ENCODE measurements at places on chromosomes 2 and 18.
A peak's percentile ranks its signal among the peaks of the same experiment; 100 is the strongest.

DNA sequence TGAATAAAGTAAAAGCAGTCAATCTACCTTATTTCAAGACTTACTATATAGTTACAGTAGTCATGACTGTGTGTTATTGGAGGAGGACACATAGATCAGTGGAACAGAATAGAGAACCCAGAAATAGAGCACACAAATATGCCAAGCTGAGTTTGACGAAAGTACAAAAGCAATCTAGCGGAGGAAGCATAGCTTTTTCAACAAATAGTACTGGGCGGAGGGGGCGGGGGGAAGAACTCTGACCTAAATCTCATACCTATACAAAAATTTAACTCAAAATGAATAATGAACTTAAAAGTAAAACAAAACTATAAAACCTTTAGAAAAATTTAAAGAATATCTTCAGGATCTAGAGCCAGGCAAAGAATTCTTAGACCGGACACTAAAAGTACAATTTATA, 139.1 kb downstream of the AGPS start:
- DNase-seq = no peak

GRCh38 chr18:68840554-68841263, 42.8 kb downstream of the CCDC102B start:
- no peak for DNase-seq

DNA sequence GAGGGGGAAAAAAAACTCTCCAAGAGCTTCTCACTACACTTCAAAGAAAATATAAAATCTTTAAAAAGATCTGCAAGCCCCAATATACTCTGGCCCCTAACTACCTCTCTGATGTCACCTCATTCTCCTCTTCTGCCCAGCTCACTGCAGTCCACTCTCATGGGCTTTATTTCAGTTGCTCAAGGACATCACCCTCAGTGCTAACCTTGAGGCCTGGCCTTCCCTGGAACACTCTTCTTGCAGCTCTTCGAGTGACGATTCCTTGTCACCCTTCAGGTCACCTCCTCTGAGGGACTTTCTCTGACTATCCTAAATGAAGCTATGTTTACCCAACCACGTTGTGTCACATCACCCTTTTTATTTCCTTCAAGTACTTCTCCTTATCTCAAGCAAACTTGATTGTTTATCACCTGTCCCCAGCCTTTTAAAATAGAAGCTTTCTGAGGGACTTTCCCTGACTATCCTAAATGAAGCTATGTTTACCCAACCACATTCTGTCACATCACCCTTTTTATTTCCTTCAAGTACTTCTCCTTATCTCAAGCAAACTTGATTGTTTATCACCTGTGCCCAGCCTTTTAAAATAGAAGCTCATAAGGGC, 10.4 kb downstream of the RTTN start:
- DNase-seq = no peak

DNA sequence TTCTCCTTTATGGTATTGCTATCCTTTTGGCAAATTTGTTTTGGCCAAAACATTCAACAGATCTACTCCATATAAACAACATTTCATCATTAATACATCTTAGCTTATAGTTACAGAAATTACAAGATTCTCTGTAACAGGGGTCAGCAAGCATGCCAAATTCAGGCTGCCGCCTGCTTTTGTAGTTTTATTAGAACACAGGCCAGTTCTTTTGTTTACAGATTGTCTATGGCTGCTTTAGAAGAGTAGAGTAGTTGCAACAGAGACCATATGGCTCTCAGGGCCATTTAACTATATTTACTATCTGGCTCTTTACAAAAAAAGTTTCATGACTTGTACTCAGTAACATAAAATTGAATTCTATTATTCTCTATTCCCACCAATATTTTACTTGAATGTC, 53.9 kb downstream of the LNPK start:
- no peak for DNase-seq

DNA sequence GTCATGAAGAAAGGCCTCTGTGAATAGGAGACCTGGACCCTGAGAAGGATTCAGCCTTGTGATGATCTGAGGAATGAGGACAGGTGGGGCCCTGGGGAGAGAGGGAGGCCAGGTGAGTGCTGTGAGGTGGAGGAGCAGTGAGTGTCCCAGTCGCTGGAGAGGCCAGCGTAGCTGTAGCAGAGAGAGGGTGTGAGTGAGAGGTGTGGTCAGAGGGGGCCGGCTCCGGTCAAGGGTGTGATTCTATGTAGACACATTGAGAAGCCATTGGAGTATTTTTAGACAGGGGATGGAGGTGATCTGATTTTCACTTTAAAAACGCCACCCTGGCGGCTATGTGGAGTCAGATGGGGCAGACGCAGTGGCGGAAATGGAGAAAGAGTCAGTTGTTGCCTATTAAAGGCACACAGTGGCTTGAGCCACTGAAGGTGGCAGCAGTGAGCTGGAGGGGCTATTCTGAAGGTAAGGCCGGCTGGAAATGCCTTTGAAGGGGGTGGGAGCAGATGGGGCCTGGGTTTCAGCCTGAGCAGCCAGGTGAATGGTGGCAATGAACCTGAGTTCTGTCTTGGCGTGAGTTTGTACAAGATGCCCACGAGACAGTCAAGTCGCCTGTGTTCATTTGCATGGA, 55.6 kb downstream of the GREB1 start:
- no peak for DNase-seq

DNA sequence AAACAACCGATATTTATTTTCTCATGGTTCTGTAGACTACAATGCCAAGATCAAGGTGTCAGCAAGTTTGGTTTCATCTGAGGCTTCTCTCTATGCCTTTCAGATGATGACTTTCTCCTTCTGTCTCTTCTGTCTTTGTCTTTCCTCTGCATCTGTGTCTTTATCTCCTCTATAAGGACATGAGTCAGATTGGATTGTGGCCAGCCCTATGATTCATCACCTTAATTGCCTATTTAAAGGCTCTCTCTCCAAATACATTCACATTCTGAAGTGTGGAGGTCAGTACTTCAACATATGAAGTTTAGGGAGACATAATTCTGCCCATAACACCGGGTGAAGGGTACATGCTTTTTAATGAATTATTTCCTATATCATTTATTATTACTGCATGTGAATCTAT, 71.2 kb upstream of the CNTNAP5 start:
- no peak for DNase-seq

- DNase-seq = no peak
These were observed 454.4 kb upstream of the ACVR2A start for GRCh38 chr2:147390475-147390874.

DNA sequence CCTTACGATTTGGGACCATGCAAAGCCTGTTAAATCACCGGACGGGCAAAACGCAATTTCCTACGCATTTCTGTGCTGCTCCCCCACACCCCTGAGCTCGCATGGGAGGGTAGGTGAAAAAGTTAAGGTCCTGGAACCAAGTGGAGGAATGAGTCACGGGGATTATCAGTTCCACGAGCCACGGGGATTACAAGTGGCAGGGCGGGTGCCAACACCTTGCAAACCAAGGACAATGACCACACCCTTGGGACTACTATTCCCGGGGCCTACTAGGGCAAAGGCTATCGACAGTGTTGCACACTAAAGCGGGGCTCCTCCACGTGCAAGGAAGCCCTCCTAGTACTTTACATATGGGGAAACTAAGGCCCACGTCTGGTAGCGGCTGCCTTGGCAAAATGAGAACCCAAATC, 447 bp downstream of the RETSAT start:
- peak; percentile 22 for DNase-seq

GRCh38 chr18:26550998-26551694, 2.8 kb upstream of the KCTD1 start:
- no peak for DNase-seq

DNA sequence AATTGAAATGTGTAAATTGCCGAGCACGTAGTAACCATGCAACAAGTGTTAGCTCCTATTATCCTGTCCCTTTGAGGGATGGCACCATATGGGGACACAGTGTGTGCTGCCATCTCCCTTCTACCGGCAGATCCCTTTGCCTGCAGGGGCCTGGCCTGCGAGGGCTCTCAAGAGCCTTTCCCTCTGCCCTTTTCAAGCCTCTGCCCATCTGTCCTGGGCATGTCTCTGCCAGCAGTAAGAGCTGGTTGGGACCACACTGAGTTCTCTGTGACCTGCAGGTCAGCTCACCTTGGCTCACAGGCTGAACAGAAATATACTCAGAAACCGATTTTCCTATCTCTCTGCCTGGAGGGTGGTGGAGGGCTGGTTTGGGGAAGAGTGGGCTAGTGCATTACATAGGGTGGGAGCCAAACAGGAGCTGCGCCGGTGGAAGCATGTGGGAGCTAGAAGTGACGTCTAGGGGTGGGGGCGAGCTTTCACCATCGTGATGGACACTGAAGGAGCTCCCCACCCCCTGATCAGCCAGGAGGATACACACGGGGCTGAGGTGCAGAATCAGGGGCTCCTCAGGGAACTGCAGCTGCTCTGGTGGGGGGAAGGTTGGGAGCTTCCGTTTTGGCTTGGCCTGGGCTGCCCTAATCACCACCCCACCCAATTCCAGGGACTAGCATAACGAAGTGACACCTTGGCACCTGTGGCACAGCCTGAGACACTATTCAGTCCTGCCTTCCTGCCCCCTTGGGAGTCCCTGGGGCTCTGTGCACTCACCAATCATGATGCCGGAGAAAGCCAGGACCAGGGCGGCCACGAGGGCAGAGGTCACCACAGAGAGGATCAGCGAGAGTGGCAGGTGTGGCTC, 109.7 kb downstream of the CLIP4 start:
- DNase-seq = peak; percentile 11

DNA sequence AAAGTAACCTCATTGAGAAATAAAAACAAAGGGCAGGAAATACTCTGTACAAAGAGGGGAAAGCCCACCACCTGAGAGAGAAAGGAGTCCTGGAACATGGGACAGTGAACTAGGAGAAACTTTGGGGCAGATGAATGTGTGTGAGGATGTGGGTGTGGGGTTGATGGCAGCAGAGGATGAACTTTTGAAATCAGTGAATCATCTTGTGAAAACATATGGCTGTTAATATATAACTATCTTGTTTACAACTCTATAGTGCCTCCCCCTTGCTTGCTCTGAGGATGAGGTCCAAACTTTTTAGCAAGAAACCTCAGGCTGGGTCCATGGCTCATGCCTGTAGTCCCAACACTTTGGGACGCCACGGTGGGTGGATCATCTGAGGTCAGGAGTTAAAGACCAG, 171.8 kb upstream of the LHCGR start:
- no peak for DNase-seq

DNA sequence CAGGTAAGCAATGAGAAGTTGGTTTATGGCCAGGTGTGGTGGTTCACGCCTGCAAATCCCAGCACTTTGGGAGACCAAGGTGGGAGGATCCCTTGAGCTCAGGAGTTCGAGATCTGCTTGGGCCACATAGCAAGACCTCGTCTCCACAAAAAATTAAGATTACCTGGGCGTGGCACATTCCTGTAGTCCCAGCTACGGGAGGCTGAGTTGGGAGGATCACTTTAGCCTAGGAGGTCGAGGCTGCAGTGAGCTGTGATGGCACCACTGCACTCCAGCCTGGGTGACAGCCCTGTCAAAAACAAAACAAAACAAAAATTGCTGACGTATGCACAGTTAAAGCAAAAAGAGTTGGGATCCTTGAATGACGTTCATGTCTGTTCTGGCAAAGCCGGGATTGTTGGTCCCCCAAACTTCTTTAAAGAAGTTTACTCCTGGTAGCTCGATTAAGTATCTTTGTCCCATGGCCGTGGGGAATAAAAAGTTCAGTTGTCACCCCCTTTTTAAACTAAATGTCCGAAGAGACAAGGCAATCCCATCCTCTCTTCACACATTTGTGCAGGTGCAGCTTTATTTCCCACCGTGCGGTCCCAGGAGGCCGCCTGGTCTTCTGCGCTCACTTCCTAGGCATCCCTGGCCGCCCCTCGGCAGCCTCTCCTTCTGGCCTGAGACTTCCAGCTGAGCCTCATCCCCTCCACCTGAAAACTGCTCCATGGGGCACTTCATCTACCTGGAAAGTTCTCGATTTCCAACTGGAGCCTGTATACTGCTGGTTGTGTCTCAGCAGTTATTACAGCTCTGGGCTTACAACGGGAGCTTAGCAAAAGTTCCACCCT, 762 bp upstream of the SPOPL start:
- no peak for DNase-seq

GRCh38 chr2:215828528-215829184, 184.7 kb downstream of the MREG start:
- DNase-seq = no peak

- DNase-seq = no peak
These were observed 75.2 kb upstream of the RNU4ATAC start for GRCh38 chr2:121455446-121455845.

Data from cerebellum (tissue), 4 donors.